Suppressor macrophage (primary cell): ENCODE measurements at places on chromosomes 3 and 15.

- no peak for DNase-seq
These were observed 32.5 kb downstream of the CEP152 start for GRCh38 chr15:48778331-48778730.

DNA sequence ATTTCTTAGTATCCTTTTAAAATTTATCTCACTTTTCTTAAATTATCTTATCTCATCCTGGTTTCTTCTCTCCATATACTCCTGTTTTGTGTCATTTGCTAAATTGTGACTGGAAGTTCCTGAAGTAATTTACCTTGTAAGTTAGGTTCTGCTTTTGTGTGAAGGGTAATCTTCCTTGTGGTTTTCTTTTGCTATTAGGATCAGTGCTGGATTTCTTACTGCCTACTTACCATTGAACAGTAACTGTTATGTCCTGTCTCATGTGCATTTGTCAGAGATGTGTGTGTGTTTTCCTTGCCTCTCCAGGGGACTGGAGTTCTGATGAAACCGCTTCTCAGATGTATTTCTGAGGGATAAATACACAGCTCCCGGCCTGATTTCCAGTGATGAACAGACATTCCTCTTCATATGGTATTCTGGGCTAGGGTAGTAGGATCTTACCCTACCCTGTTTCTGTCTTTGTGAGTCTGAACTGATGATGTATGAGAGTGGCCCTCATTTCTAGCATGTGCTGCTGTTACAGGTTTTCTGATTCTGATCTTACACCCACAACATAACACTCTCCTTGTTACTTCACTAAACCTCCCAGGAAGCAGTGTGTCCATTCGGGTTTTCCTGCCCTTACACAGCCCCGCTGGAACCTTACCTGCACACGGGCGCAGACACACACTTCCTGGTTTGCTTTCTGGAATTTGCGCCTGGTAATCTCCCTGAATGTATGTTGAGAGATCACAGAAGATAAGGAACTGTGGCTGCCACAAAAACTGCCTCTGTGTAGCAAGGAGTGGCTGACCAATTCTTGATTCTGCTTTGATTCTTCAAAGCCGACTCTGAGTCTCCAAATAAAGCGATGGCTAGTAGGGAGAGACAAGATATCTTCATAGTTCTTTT lies 14.7 kb downstream of the PAK2 start:
- DNase-seq: no peak

DNA sequence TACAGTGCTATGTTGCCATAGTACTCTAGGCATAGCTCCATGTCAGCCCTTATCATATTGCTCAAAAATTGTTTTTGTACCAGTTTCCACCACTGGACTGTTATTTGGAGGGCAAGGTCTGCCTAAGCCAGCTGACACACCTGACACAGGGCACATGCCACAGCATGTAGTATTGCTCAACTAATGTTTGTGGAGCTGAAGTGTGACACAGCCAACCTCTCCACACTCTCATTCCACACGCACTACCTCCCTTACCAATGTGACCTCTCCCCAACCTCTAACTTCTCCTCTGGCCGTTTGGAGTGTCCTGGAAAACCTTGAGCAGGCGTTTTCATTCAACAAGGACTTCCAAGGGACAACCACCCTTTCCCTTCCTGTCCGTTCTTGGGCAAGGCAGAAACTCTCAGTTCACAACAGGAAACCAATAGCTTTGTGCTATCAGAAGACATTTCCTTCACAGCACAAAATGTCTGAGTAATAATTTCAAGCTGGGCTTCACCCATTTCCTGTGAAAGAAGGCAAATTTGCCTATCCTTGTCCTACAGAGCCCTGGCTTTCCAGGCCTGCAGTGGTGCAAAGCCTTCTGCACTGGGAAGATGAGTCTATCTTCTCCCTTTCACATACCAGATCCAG lies 38.4 kb downstream of the TLNRD1 start:
- DNase-seq: no peak

DNA sequence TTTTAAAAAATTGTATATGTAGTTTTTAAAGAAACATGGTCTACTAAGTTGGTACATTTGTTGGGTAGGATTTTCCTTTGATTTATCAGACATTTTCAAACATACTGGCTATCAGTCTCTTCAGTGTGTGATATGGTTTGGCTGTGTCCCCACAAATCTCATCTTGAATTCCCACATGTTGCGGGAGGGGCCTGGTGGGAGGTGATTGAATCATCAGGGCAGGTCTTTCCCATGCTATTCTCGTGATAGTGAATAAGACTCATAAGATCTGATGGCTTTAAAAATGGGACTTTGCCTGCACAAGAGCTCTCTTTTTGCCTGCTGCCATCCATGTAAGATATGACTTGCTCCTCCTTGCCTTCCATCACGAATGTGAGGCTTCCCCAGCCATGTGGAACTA lies 121.9 kb downstream of the ABI3BP start:
- DNase-seq: no peak

DNA sequence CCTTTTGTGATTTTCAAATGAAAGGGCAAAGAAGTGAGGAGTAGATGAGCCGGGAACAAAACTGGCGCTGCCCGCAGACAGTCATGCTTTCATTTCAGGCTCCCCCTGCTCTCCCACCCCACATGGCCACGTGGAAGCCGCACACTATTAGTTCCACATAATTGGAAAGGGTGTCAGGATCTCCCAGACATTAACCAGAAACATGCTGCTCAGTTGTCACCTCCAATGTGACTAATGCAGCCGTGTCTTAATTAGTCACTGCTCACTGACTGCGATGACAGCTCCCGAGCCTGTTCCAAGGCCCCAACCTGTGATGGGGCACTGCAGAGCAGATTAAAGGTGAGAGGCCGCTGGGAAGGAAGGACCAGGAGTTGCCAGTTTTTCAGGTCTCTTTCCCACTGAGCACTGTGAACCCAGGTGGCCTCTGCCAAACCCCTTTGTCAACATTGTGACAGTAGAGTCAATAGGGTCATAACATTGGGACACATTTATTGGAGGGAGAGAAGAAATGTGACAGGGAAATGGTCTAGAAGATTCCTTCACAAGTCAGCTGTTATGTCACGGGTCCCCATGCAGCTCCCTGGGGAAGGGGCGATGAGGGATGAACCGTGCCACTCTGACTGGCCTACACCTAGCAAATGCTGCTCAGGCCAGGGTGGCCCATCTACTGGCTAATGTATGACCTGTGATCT lies 38.6 kb upstream of the SFMBT1 start:
- DNase-seq: no peak

GRCh38 chr3:127081001-127081720 lies 98.2 kb downstream of the PLXNA1 start:
- DNase-seq: no peak

- DNase-seq: no peak
These were observed 298.8 kb upstream of the PLSCR5 start for GRCh38 chr3:146903927-146904326.

DNA sequence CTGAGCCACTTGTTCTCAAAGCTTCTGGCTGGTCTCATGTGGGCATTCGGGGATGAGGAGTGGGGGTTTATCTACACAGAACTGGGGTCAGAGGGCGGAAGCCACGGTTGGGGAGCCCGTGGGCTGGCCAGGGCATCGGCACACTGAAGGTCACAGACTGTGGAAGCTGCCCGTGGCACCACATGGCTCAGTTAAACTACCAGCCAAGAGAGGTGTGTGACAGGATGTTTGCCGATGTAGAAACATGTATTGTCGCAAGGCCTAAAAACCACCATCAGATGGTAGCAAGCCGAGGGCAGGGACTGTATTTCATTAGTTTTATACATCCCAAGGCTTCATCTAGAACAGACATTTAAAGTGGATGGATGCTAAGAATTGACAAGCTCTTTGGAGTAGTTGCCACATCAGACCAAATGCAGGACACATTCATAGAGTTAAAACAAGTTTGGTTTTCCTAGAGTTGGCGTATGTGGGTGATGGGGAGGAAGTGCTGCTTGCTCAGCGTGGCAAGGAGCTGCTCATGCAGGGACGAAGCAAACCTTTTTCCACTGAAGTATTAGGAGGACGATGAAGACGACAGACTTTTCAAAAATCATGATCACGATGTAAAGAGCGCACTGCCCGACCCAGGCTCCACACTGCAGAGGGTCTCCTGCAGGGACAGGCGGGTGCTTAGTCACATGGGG lies 9.6 kb upstream of the MUSTN1 start:
- peak; percentile 64 for DNase-seq

- no peak for DNase-seq
These were observed 94.5 kb downstream of the WNT7A start for GRCh38 chr3:13785351-13785750.

DNA sequence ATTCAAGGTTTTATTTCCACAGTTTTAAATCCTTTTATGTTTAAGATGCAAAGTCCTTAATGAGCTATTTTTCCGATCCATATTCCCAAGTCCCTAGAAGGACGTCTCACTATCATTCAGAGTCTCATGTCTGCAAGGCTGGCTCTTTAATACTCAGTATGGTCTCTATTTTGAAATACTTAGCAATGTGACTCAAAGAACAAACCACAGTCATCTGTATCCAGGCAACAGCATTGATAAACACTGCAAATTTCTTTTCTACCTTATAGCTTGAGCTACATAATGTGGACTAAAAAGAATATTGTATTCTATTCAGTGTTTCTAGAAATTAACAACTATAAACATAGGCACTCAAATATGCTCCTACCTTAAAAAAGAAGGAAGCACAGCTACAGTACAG lies 588.3 kb upstream of the NAALADL2 start:
- DNase-seq: peak; percentile 3

GRCh38 chr3:131623431-131623830 lies 120.7 kb upstream of the MRPL3 start:
- no peak for DNase-seq

DNA sequence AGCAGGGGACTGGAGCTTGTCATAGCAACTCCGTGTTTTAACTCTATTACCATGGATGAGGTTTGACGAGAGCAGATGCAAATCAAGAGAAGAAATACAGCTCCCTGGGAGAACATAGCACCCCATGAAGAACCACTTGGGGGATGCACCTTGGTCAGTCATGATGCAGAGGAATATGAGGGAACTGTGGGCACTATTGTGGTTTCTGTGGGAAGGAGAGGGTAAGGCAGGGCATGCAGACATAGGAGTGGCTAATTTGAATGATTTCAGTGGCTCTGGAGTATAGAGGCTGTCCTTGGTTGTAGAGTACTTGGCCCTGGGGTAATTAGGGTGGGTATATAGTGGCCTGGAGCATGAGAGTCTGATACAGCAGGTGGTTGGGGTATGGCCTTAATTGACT lies 131.9 kb downstream of the EDEM1 start:
- DNase-seq: no peak

GRCh38 chr3:150588027-150588830 lies 14.9 kb upstream of the SELENOT start:
- DNase-seq: no peak

DNA sequence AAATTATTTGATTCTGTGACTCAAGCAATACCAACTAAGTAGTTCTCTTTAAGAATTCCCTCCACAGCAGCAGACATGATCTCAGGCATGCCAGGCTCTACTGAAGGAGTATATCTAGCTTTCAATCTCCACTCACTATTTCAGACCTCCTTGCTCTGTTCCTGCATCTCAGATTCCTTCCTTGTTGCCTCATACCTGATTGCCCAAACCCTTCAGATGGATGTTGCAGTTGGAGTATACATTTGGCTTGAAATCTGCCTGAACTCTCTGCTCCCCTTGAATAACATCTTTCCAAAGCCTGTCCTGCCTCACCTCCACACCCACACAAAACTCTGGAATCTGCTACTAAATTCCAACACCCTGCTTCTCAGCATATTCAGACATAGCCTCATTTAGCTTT lies 19.8 kb upstream of the TM4SF4 start:
- DNase-seq: no peak

DNA sequence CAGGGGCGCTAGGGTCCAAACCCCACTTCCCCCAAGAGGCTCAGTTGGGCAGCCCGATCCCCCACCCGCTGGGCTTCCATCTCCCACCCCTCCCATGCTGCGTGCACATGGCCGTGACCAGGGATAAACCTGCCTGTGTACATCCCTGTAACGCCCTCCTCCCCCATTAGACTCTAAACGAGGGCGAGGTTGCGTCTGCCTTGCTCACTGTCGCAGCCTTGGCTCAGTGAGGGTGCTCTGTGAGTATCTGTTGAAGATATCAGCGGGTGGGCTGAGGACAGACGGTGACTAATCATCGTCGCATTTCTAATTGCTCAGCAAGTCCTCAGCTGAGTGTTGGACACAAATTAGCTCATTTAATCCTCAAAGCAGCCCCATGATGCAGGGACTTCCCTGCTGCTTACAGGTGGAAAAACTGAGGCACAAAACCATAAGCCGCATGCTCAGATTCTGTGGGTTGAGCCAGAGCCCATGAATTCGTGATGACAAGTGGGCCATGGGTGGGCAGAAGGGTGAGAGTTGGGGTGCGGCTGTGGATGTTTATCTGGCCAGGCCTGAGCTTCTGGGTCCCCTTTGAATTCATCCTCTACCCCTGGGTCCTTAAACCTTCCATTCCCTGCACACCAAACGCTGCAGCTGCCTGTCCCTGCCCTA lies 26.0 kb downstream of the FBLN2 start:
- DNase-seq: no peak

DNA sequence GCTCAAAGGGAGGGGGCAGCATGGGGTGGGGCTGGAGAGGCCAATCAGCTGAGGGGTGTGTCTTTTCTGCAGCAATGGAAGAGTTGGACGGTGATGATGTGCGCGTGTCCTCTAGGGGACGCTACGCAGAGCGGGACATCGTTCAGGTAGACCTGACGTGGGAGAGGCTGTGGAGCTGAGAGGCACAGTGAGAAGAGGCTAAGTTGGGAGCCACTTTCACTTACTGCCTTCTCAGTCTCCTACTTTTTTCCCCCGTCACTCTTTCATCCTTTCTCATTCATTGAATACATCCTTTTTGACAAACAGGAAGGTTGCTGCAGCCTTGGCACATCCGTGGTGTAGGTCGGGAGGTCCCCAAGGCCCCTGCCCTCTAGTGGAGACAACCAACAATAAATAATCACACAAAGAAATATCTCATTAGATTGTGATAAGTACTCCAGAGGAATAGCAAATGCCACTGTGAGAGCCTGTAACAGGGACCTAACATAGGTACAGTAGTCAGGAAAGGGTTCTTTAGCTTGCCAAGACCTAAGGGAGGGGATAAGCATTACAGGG lies 4.4 kb upstream of the BRPF1 start:
- DNase-seq: peak; percentile 48

- no peak for DNase-seq
These were observed 247.9 kb downstream of the CD47 start for GRCh38 chr3:107842940-107843339.

DNA sequence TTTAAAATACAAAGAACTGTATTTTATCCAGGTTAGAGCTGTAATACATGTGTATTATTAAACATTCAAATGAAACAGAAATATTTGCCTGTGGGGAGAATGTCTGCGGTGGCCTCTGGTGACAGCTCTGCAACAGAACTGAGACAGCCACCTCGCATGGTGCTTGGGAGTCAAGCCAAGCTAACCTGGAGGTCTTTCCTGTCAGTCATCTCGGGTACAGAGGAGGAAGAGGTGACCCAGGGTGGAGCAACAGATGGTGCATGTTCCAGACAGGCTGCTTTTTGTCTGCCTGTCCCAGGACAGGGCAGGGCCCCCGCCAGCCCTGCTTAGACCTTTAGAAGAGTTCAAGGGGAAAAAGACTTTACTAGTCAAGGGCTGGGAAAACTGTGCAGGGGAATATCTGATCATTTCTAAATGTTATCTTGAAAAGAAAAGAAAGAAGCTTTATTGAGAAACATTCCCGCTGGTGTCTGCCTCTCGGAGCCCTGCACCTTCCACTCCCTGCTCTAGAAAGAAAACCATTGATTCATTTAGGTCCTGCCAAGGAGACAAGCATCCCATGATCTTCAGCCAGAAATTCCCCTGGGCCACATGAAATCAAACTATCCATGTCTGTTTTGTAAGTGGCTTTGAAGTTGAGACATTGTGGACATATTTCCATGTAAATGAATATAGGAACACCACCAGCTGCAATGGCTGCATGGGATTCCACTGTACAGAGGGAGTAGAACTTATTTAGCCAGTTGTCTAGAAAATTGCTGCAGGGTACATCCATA lies 5.5 kb upstream of the NR2E3 start:
- DNase-seq: no peak
